ENCODE measurements at places on chromosomes 16 and 17.

- peak; percentile 64 for DNase-seq
Observed at GRCh38 chr17:18181358-18181757, 2.3 kb upstream of the ALKBH5 start.

DNA sequence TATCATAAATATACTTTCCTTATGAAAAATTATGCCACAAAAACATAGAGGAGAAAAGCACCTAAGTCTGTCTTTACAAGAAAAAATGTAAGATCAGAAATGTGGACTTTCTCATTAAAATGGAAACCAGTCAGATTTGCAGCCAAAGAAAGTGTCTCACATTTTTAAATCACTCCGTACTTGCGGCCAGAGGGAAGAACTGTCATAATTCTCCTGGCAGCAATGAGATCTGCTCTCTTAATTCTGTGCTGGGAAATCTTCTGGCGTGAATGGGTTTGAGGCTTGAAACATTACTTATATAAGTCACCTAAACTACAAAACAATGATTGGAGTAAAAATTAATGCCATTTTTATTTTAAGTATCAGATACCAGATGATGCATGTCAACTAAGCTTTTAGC, 10.7 kb downstream of the C16orf95 start:
- DNase-seq: no peak

- no peak for DNase-seq
Observed at GRCh38 chr17:13642188-13642587, 40.5 kb upstream of the HS3ST3A1 start.

GRCh38 chr16:75070012-75070841, 46.4 kb downstream of the LDHD start:
- no peak for DNase-seq

DNA sequence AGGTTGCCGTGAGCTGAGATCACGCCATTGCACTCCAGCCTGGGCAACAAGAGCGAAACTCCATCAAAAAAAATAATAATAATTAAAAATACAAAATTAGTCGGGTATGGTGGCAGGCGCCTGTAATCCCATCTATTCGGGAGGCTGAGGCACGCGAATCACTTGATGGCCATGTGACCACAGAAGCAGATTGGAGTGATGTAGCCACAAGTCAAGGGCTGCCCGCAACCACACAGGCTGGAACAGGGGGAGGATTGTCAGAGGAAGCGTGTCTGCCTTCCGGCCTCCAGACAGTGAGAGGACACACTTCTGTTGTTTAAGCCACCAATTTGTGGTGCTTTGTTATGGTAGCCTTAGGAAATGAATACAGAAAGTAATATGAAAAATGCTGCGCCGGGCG, 11.8 kb upstream of the NAGS start:
- DNase-seq: no peak

- no peak for DNase-seq
Observed at GRCh38 chr16:47612711-47613110, 151.6 kb downstream of the PHKB start.

- DNase-seq: no peak
Observed at GRCh38 chr16:72201387-72201786, 29.4 kb upstream of the PMFBP1 start.

DNA sequence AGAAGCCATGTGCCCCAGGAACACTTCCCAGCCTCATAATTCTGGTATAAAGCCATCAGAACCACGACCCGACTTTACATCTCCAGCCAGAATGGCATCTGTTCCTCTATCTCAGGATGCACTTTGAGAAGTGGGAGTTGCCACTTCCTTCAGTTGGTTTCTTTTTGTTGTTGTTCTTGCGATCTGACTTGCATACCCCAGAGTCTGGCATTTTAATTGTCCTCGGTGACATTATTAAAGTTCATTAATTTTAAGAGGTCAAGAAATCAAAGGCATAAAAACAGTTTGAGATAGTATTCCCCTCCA, 13.5 kb downstream of the MARCHF10 start:
- DNase-seq: no peak

- no peak for DNase-seq
Observed at GRCh38 chr16:27980919-27981700, 82.4 kb downstream of the GSG1L start.

GRCh38 chr16:22743401-22743800, 70.6 kb upstream of the HS3ST2 start:
- DNase-seq: no peak

- DNase-seq: no peak
Observed at GRCh38 chr17:83192161-83192788, 112.9 kb downstream of the METRNL start.
